ENCODE measurements at places on chromosomes 6 and 20.

DNA sequence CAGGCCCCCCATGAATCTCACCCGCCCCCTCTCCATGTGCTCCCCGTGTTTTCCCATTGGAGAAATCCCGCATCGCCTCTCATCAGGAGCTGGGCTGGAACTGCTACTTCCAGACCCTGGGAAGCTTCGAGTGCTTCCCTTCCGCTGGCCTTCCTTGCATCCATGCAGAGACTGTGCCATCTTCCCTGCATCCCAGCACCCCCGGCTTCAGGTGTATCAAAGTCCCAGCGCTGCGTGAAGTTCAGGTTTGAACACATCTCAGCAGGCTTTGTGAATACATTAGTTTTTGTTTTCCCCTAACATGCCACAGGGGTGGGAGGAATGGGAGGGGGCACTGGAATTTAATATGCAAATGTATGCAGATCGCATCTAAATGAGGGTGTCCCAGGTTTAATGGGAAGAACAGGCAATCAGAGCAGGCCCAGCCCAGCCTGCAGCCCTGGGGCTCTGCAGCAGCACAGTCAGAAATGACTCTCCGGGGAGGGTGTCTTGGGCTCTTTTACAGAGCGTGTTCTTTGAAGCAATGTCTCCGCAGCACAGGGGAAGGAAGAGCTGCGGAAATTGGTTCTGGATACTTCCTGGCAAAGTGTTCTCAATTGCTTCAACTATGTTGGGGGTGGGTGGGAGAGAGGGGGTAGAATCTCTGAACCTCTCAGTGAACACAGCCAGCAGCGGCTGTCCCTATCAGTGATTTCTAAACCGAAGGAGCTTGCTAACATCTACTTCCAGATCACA, 8.3 kb upstream of the MMP9 start:
- peak; percentile 69 for DNase-seq

GRCh38 chr6:105990151-105990550, 96.0 kb upstream of the PRDM1 start:
- no peak for DNase-seq

GRCh38 chr6:38713812-38714211, 1.3 kb upstream of the DNAH8 start:
- DNase-seq, result peak; percentile 56

DNA sequence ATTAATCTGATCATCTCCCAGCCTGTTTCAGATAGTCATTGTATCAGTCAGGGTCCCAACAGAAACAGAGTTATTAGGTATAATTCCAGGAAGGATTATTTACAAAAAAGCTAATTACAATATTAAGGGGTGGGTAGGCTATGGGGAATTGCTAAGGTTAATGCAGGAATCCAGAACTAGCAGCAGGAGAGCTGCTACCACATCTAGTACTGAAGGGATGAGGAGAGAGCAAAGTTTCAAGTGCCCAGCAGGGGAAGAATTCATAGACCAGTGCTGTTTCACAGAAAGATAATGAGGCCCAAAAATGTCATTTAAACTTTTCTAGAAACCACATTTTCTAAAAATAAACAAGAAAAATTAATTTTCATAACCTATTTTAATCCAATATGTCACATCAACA, 284.2 kb downstream of the HACE1 start:
- no peak for DNase-seq

DNA sequence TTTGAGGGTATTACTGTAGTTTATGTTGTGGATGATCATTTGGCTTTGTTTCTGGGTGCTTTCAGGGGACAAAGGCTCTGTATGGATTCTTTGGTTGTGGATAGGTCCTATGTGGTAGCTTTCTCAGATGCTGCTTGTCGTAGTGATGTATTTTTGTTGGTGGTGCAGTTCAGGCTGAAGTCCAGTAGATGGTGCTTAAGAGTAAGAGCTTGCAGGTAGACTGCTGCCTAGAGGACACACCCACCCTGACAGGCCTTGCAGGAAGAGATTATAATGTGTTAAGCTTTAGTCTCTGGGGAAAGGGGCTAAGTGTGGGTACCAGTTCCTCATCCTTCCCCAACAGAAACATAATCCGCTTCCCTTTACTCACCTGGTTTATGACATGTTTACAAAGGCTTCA, 62.6 kb upstream of the ADGRB3 start:
- DNase-seq, result peak; percentile 33

GRCh38 chr20:10065154-10065833, 30.5 kb downstream of the ANKEF1 start:
- DNase-seq, result no peak

GRCh38 chr20:49859807-49860206, 47.2 kb downstream of the SLC9A8 start:
- no peak for DNase-seq

GRCh38 chr6:148212366-148212765, 130.3 kb upstream of the SASH1 start:
- DNase-seq, result no peak

- peak; percentile 70 for DNase-seq
These were observed 37.4 kb upstream of the SLC9A8 start for GRCh38 chr20:49775229-49775693.

GRCh38 chr20:17822039-17822438, 122.3 kb downstream of the BANF2 start:
- DNase-seq, result no peak
